Stimulated activated CD4-positive, alpha-beta T cell treated with anti-CD3 and anti-CD28 coated beads, TNF-alpha, amount 100 ng/mL, for 24 hours (primary cell): ENCODE measurements at places on chromosomes 3 and 15.

DNA sequence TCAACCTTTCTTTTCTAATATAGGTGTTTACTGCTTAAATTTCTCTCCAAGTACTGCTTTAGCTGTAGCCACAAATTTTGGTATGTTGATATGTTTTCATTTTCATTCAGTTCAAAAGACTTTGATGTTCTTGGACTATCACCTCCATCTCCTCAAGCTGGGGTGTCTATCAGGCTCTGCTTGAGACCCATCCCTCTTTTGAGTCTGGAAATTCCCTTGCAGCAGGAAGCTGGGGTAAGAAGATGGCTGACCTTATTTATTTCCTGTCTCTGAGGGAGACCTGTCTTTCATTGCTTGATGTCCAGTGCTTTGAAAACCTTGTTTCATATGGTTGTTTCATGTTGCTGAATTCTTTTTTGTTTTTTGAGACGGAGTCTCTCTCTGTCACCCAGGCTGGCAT lies 60.5 kb upstream of the ADPGK start:
- DNase-seq: no peak

DNA sequence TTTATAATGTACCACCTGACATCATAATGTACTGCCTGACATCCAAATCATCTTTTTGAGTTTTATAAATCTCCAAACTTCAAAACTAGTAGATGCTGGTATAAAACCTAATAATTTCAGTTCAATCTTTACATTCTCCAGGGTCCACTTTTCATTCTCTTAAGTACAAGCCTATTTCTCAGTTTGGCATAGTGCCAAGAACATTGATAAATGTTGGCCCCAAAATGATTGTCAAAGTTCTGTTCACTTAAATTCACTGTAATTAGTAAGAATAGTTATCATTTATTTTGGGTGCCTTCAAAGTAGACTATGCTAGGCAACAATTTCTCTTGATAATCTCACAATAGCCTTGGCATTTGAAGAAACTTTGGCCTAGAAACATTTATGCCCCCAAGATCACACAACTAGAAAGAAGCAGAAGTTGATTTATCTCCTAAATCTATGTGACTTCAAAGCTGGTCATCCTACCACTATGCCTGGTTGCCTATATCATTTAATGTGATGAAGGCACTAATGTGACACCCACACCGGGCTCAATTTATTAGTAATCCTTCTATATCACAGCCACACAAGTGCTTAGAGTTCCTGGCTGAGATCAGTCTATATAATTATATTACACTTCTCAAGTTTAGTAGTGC lies 101.7 kb downstream of the ZNF609 start:
- DNase-seq: no peak

GRCh38 chr3:3800685-3801493 lies 1.7 kb downstream of the LRRN1 start:
- peak; percentile 2 for DNase-seq

DNA sequence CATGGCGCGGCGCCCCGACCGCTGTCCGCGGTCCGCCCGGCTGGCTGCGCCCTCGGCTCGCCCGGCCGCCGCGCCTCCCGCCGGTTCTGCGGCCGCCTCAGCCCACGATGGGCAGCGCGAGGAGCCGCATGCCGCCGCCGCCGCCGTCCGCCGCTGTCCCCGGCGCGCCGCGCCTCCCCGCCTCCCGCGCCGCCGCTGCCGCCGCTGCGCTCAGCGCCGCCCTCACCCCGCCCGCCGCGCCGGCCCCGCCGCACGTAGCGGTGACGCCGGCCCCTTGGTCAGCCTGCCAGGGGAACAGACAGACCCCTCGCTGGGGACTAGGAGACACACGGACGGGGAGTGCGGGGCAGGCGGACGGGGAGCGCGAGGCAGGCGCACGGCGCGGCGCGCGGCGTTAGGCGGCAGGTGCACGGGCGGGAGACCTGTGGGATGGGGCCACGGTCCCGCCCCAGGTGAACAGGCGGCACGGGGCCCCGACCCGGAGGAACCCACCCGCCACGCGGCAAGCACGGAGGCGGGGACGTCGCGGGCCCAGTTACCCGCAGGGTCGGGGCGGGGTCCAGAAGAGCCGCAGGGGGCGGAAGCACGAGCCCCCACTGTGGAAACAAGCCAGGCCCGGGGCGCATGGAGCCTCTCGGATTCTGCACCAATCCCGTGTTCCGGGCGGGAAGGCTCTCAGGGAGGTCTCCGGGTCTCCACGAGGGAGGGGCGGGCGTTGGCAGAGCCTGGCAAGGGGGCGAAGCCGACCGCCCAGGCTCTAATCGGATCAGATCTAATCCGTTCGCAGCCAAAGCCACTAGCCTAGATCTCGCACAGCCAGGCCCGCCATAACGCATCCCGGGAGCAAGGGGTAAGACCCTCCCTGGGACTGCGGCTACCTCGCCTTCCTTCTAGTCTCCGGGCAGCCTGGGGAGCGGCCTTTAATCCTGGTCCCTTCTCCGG lies at the start of gene CSPG5:
Gene CSPG5, minus strand, starts transcription at position 175 of the 942 bp plus-strand sequence. Its CDS starts 172 bp downstream, at position 3.
- DNase-seq: peak; percentile 30

GRCh38 chr15:78673476-78673875 lies 32.5 kb upstream of the CHRNB4 start:
- DNase-seq: no peak

GRCh38 chr15:94240480-94240879 lies 9.1 kb downstream of the MCTP2 start:
- no peak for DNase-seq

DNA sequence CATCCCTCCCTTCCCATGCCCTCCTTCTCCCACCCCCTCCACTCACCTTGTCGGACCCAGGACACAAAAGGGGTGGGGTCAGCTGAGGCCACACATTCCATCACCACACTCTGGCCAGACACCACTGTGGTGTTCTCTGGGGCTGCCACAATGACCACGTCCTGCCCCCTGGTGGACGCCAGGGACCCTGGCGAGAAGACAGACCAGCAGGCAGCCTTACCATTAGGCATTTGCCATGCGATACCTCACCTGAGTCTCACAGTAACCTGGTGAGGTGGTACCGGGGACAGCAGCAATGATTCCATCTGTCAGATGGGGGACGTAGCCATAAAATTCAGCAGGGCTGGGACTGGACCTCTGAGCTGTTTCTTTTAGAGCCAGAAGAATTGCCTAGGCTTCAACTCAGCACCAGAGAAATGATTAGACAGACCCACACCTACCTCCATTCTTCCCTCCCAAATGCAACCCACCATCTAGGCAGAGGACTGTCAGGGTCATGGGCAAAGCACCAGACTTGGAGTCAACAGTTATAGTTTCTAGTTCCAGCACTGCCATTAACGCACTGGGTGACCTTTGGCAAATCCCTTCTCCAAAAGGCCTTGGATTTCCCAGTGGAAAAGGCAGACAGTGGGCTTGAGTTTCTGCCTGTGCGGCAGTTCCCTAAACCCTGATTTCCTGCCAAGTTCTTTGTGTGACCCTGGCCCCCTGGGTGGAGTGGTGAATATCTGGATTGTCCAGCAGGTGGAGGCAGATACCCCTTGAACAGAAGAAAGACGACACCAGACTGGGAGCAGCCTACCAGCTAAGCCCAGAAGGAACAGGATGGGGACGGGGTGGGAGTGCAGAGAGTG lies 21.8 kb downstream of the IGDCC4 start:
- DNase-seq: no peak

- DNase-seq: no peak
Measured at GRCh38 chr3:58518291-58518789, 18.6 kb downstream of the ACOX2 start.

- DNase-seq: no peak
Measured at GRCh38 chr3:43048470-43048869, 57.4 kb downstream of the POMGNT2 start.

- no peak for DNase-seq
Measured at GRCh38 chr3:178152031-178152806, 384.0 kb upstream of the KCNMB2 start.

- DNase-seq: no peak
Measured at GRCh38 chr3:198030125-198030524, 70.1 kb downstream of the LMLN start.
